ENCODE measurements at places on chromosomes 7 and 10. TPM values are rescaled to one million over a fixed set of nuclear protein-coding genes. Genes with fewer than 3 reads are reported as not detected.
A peak's percentile ranks its signal among the peaks of the same experiment; 100 is the strongest.

- no peaks in the 10 kb centered on the region for H3K4me1 ChIP-seq
- H3K4me3 ChIP-seq: no peak overlapping the region
- H3K36me3 ChIP-seq: no peaks in the 10 kb centered on the region
- no peaks in the 10 kb centered on the region for H3K27me3 ChIP-seq
- no peak overlapping the region for H3K27ac ChIP-seq
Observed at GRCh38 chr10:29309465-29309864, 20.6 kb downstream of the LYZL1 start.

GRCh38 chr7:98879198-98879978 lies 1.1 kb downstream of the TRRAP start:
- H3K4me1 ChIP-seq: peaks cover 6% of the 10 kb centered on the region
- peak overlapping the region; percentile 90 for H3K27ac ChIP-seq
- peak; percentile 42 for DNase-seq
- peaks cover 25% of the 10 kb centered on the region for H3K36me3 ChIP-seq

IGFBP3 gene
- total RNA-seq: 37.9 TPM

DNA sequence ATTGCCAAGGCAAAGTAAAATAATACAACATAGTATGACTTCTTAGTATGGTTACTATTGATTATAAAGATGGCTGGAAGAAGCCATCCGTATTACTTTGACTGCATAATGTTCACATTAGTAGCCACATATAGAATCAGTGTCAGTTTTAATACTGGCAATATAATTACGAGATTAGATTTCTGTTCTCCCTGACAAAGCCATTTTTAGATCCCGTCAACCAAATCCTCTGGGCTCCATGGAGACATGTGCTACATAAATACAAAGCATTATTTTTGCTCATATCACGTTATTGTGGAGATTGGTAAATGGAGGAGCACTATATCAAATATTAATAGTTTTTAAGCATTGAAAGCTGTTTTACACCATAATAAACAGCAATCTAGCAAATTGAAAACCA lies 124.0 kb downstream of the MAGI2 start:
- H3K27me3 ChIP-seq: no peaks in the 10 kb centered on the region
- H3K36me3 ChIP-seq: no peaks in the 10 kb centered on the region
- H3K4me1 ChIP-seq: no peaks in the 10 kb centered on the region
- H3K27ac ChIP-seq: no peak overlapping the region
- DNase-seq: no peak

- no peaks in the 10 kb centered on the region for H3K27me3 ChIP-seq
- no peak overlapping the region for H3K4me3 ChIP-seq
- H3K4me1 ChIP-seq: no peaks in the 10 kb centered on the region
- no peaks in the 10 kb centered on the region for H3K36me3 ChIP-seq
- no peak overlapping the region for H3K27ac ChIP-seq
Observed at GRCh38 chr7:106329971-106330733, 45.4 kb upstream of the NAMPT start.

NPY gene
- 13.0 TPM for total RNA-seq

GRCh38 chr10:6114805-6115341 lies 26.0 kb downstream of the RBM17 start:
- no peaks in the 10 kb centered on the region for H3K4me1 ChIP-seq
- no peaks in the 10 kb centered on the region for H3K27me3 ChIP-seq
- H3K4me3 ChIP-seq: no peak overlapping the region
- H3K27ac ChIP-seq: no peak overlapping the region
- no peak for DNase-seq
- peaks cover 42% of the 10 kb centered on the region for H3K36me3 ChIP-seq

- H3K4me3 ChIP-seq: no peak overlapping the region
- peaks cover 59% of the 10 kb centered on the region for H3K4me1 ChIP-seq
- H3K27ac ChIP-seq: peak overlapping the region; percentile 50
- H3K27me3 ChIP-seq: no peaks in the 10 kb centered on the region
- H3K36me3 ChIP-seq: no peaks in the 10 kb centered on the region
Observed at GRCh38 chr10:51242393-51242792, 168.1 kb downstream of the PRKG1 start.

- H3K4me3 ChIP-seq: no peak overlapping the region
- H3K4me1 ChIP-seq: peaks cover 9% of the 10 kb centered on the region
- H3K27me3 ChIP-seq: no peaks in the 10 kb centered on the region
- H3K36me3 ChIP-seq: no peaks in the 10 kb centered on the region
- H3K27ac ChIP-seq: no peak overlapping the region
Observed at GRCh38 chr7:70377957-70378356, 754.0 kb upstream of the GALNT17 start.

DNA sequence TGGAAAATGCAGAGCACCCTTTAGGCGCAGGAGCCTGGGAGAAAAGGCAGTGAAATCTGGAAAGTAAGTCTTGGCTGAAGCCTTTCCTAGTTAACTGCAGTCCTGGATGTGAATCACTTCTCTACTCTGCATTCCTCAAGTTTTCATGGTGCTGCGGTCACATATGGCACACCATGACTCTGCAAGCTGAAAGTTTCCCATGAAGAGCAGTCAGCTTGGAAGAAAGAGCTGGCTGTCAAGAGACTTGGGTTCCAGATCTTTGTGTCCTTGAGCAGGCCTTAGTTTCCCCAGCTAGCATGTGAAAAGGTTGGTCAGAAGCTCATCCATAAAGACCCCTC lies 548.3 kb downstream of the SORCS3 start:
- H3K36me3 ChIP-seq: no peaks in the 10 kb centered on the region
- no peak overlapping the region for H3K4me3 ChIP-seq
- H3K4me1 ChIP-seq: no peaks in the 10 kb centered on the region
- H3K27me3 ChIP-seq: no peaks in the 10 kb centered on the region
- DNase-seq: no peak
- no peak overlapping the region for H3K27ac ChIP-seq

TFPI2 gene
- 0.56 TPM for total RNA-seq

GRCh38 chr10:127315888-127316287 lies 119.5 kb upstream of the INSYN2A start:
- peaks cover 7% of the 10 kb centered on the region for H3K4me1 ChIP-seq
- H3K4me3 ChIP-seq: no peak overlapping the region
- no peak for DNase-seq
- H3K36me3 ChIP-seq: no peaks in the 10 kb centered on the region

OR2A42 gene
- total RNA-seq: 0.49 TPM

DNA sequence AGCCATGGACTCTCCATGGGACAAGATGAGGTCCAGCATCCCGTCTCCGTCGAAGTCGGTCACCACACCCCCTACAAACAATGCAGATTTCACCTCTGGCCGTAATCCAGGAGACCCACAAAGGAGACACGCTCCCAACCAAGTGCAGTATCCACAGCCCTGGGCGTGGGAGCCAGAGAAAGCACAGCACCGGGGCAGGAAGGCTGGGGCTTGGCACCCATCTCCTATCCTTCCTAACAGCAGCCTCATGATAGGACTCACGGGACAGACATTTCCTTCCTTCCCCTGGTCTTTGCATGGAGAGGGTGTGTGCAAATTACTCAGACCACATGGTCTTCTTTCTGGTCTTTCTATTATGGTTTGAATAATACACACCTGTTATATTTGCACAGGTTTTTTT lies 46.3 kb downstream of the GOLGA7B start:
- H3K27me3 ChIP-seq: no peaks in the 10 kb centered on the region
- H3K4me3 ChIP-seq: no peak overlapping the region
- H3K36me3 ChIP-seq: no peaks in the 10 kb centered on the region
- peak; percentile 33 for DNase-seq

DNA sequence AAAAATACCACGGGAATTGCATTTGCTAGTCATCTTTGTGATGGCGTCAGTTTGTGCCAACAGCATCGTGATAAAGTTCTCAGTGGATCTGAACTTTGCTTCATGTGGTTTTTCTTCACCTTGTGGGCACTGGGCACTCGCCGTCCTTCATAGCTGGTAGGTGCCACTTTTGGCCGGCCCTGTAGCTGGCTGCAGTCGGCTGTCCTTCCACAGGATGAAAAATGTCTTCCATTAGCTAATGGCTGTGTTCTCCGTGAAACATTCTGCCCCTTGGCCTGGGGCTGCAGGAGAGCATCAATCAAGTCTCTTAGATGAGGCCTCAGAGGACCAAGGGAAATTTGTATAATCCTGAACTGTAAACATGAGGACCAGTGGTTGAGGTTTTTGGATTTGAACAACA lies 145.3 kb downstream of the DYNC1I1 start:
- no peak for DNase-seq
- H3K4me1 ChIP-seq: no peaks in the 10 kb centered on the region
- no peaks in the 10 kb centered on the region for H3K36me3 ChIP-seq
- no peaks in the 10 kb centered on the region for H3K27me3 ChIP-seq
- no peak overlapping the region for H3K27ac ChIP-seq

GRCh38 chr10:103442031-103442461 lies 10.1 kb downstream of the CALHM2 start:
- DNase-seq: no peak
- no peak overlapping the region for H3K27ac ChIP-seq
- H3K36me3 ChIP-seq: peaks cover 55% of the 10 kb centered on the region
- H3K4me1 ChIP-seq: peaks cover 5% of the 10 kb centered on the region
- H3K27me3 ChIP-seq: no peaks in the 10 kb centered on the region
- no peak overlapping the region for H3K4me3 ChIP-seq

GRCh38 chr7:100102950-100103840 lies 1.8 kb downstream of the AP4M1 start:
- no peak for DNase-seq
- no peak overlapping the region for H3K4me3 ChIP-seq
- no peaks in the 10 kb centered on the region for H3K27me3 ChIP-seq
- no peak overlapping the region for H3K27ac ChIP-seq

DNA sequence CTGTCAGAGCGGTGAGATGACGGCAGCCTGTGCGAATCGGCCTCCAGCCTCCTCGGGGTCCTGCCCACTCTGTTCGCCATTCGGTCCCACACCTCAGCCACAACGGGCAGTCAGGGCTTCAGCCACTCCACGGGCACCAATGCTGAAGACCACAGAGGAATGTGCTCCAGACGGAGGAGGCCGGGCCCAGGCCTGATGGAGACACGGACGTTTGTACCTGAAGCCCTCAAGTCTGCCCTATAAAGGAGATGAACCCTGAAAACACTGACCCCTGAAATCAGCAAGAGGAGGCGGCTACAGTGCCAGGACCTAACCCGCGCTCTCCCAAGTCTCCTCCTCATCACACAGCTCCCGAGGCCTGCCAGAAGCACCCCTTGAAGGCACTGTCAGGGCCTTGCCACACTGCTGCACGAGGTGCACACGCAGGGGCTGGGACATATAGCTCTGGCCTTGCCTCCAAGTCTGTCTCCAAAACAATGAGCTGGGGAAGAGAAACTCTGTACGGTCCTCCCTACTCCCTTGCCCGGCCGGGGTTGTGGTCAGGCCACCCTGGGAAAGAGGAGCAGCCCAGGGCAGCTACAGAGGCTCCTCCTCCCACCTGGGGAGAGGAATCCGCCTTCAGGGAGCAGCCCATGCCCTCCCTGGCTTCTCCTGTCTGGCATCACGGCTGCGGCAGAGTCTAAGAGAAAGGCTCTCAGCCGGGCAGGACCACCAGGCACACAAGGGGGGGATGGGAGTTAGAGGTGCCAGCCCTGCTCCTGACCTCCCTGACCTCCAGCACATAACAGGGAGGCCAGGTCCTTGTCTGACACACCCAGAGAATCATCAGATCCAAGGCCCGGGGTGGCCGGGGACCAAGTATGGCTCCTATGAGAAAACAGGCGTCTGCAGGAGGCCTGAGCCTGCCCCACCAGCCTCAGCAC lies 310.1 kb downstream of the PTPRN2 start:
- no peak overlapping the region for H3K27ac ChIP-seq
- H3K4me3 ChIP-seq: no peak overlapping the region
- DNase-seq: no peak
- no peaks in the 10 kb centered on the region for H3K36me3 ChIP-seq

RTKN2 gene
- total RNA-seq: 1.6 TPM

DNA sequence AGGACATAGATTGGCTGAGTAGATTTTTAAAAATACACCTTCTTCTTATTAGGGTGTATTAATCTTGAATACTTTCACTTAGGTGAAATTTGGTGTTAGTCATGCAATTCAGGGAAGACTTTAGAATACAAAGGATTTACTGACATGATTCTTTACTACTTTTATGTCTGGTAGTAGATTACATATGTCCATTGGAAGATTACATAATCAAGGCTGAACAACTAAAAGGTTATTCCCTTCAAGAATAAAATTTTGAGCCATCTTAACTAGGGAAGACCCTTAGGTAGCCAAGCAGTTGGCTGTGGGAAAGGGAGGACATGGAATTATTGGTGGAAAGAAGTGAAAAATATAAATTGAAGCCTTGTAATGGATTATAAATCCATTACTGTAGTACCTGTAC lies 165.0 kb downstream of the ITGB1 start:
- H3K36me3 ChIP-seq: no peaks in the 10 kb centered on the region
- DNase-seq: no peak
- H3K27me3 ChIP-seq: no peaks in the 10 kb centered on the region
- H3K27ac ChIP-seq: no peak overlapping the region
- H3K4me3 ChIP-seq: no peak overlapping the region

- no peaks in the 10 kb centered on the region for H3K36me3 ChIP-seq
- no peak overlapping the region for H3K27ac ChIP-seq
- no peaks in the 10 kb centered on the region for H3K4me1 ChIP-seq
- H3K4me3 ChIP-seq: no peak overlapping the region
- H3K27me3 ChIP-seq: no peaks in the 10 kb centered on the region
Observed at GRCh38 chr7:80794631-80795573, 123.9 kb downstream of the SEMA3C start.

DNA sequence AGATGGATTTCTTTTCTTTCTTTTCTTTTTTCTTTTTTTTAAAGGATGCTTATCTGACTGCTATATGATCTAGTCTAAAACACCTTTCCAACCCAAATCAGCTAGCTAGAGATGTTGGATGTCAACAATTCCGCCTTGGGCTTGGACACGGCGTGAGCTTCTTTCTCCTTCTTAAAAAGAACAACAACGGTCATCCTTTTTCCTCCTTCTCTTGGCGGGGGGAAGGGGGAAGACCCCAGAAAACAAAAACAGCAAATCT lies 1.0 kb downstream of the BEND7 start:
- H3K4me1 ChIP-seq: peaks cover 13% of the 10 kb centered on the region
- H3K36me3 ChIP-seq: no peaks in the 10 kb centered on the region
- H3K27ac ChIP-seq: peak overlapping the region; percentile 83
- H3K27me3 ChIP-seq: no peaks in the 10 kb centered on the region
- peak overlapping the region; percentile 59 for H3K4me3 ChIP-seq

CTAGE6 gene
- not detected for total RNA-seq

GRCh38 chr7:57216340-57216739 lies 84.1 kb upstream of the ZNF479 start:
- H3K36me3 ChIP-seq: no peaks in the 10 kb centered on the region
- DNase-seq: no peak
- no peaks in the 10 kb centered on the region for H3K4me1 ChIP-seq
- H3K27ac ChIP-seq: no peak overlapping the region

DNA sequence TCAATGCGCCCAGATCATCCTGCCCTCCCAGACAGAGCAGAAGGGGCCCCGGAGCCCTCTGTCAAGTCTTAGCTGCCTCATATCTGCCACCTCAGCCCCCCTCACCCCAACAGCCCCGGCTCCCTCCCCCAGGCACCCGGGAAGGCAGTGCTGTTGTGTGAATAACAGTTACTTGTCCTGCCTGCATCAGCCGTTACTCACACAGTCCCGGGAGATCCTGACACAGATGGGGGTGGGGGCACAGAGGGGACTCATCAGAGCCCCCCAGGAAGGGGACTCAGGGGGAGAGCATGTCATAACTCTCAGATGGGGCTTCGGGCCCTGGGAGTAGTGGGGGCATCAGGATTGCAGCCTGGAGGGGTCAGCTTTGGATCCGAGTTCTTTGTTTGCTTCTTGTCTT lies 12.4 kb upstream of the SERPINE1 start:
- no peak for DNase-seq
- H3K4me3 ChIP-seq: no peak overlapping the region
- H3K27me3 ChIP-seq: no peaks in the 10 kb centered on the region
- H3K27ac ChIP-seq: no peak overlapping the region
- H3K4me1 ChIP-seq: no peaks in the 10 kb centered on the region
